Activated CD4-positive, alpha-beta T cell treated with anti-CD3 and anti-CD28 coated beads, Interleukin-2, amount 50 U/mL, for 4 hours (primary cell): ENCODE measurements at places on chromosomes 2 and 18.

- no peak for DNase-seq
Observed at GRCh38 chr18:58545338-58546296, 83.3 kb downstream of the ALPK2 start.

GRCh38 chr2:208608122-208608835 is 201.7 kb downstream of the PTH2R start:
- DNase-seq = no peak

DNA sequence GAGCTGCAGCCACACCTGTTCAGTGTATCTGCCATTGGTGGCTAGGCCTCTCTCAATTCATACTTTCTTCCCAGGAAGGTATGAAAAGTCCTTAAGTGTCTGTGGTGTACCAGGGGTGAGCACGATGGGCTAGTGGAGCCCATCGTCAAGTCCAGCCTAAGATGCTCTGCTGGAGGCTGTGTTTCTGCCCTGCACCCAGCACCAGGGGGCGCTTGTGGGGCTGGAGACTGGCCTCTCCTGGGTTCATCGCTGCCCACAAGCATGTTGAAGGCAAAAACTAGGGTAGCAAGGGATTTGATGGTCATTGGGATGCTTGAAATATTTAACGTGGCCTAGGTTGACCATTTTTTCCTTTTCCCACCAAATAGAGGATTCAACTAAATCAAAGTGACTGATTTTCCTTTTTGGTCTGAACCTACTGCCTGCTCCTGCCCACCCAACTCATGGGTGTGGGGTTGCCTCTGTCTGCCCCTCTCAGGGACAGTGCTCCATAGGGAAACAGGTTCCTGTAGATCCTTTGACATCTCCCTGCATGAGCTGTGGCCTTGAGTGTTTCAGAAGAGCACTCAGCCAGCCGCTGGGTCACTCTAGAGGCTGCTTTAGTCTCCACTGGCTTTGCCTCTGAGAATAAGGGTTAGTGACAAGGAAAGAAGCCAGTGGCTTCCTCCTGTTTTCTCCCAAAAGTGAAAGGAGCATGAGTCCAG is 59.0 kb downstream of the TPGS2 start:
- DNase-seq = no peak

GRCh38 chr2:219327719-219328118 is 4.8 kb downstream of the RESP18 start:
- no peak for DNase-seq

GRCh38 chr18:44046376-44046975 is 634.2 kb upstream of the SETBP1 start:
- no peak for DNase-seq

- no peak for DNase-seq
Observed at GRCh38 chr2:227717687-227718567, at the start of gene SLC19A3. SLC19A3 (minus strand) TSS chr2:227718028; CDS start chr2:227702318, 15,710 bp downstream.

GRCh38 chr2:184030245-184030644 is 568.1 kb upstream of the ZNF804A start:
- DNase-seq = no peak

DNA sequence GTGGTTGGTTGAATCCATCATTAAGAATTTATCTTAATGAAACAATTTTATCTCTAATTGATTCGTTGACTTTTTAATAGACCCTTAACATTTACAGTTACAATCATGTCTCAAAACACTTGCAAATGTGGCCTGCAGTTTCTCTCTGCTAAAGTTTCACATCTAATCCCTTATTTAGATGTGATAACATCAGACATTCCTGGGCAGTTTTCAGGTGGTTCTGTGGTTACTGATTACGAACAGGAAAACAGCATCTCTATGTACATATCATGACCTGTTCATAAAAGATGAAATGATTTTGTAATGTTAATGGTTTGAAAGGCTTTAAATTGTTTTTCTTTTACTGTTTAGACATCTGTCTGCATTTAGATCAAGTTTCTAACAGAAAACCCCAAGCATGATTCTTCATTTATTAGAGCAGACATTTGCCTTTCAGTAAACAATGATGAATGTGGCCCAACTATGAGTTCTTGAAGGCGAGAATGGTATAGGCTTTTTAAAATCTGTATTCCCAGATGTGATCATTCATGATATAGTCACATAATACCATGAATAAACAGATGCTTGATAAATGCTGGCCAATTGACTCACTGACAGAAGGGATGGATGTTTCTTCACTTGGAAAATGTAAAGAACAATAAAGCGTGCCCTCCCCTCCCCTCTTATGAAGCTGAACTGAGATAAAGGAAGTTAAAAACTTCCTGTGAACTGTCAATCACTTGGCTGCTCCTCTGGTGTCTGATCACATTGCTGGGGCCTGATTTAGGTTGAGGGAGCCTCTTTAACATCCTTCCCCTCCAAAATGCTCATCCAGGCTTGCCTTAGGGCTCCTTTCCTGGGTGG is 3.5 kb downstream of the CAPN14 start:
- no peak for DNase-seq

GRCh38 chr2:45466053-45466452 is 145.0 kb downstream of the SRBD1 start:
- no peak for DNase-seq

DNA sequence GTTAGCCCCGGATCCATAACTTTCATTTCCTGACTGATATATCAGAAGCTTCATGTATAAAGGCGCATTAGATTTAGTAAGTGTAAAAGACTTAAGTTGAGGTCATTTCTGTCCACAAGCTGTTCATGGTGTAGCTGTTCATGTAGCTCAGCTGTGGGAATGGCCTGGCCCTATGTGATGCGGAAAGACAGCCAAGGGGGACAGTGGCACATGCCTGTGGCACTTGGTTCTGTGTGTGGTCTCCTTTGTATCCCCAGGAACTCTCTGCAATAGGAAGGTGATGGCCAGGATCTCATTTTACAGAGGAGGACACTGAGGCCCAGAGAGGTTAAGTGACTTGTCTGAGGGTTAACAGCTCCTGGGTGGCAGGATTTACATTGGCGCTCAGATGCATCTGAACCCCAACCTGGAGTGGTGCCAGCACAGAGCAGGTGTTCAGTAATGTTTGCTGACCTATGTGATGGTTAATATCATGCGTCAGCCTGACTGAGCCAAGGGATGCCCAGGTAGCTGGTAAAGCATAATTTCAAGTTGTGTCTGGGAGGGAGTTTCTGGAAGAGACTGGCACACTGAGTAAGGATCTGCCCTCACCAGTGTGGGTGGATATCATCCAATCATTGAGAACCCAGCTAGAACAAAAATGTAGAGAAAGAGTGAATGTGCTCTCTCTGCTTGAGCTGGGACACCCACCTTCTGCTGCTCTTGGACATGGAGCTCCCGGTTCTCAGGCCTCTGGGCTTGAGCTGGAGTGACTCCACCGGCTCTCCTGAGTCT is 25.4 kb downstream of the HPCAL1 start:
- no peak for DNase-seq
